Stimulated activated CD4-positive, alpha-beta T cell treated with anti-CD3 and anti-CD28 coated beads, TNF-alpha, amount 100 ng/mL, for 1 hour (primary cell): ENCODE measurements at places on chromosomes 5 and 9.

- DNase-seq, result no peak
Observed at GRCh38 chr9:133819923-133820322, 81.8 kb upstream of the SARDH start.

DNA sequence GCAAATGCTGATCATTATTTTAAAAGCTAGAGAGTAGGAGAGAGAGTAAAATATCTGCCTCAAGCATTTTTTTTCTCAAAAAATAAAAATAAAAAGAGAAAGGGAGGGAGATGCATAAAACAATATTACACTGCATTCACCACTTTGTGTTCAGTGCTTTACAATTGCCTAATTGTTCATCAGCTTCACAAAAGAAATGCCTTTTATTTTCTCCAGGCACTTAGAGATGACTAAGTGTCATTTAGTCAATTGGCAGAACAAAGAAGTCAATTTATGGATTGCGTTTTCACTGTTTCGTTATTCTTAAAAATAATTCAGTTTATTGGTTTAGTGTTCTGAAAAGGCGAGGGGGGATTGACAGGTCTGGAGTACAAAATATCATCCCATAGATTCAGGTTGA is 232.5 kb upstream of the CCNH start:
- no peak for DNase-seq

DNA sequence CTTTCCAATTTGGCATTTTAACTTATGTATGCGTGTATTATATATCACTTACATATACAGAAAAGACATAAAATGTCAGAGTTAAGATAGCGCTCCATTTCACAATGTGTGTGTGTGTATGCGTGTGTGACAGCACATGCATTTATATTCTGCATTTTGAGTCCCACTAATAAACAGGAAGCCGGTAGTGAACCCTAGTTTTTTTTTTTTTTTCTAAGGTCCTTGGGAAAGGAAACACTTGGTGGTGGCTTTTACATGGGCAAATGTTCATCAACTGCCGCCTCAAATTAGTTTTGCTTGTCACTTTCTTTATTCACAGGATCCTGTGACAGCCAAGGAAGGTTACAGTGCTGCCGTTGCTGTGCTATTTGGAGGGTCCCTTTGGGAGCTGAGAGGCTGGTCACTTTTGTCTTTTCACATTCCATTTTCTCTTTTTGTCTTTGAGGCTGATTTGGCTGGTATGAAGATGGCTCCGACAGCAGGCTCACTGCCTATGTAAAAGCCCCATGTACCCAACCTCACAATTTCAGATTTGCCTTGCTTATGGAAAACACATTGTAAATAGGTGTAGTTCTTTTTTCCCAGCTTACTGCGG is 298.9 kb downstream of the CSNK1G3 start:
- DNase-seq, result no peak

- DNase-seq, result no peak
Observed at GRCh38 chr5:59115345-59115744, 532.5 kb downstream of the RAB3C start.

- DNase-seq, result no peak
Observed at GRCh38 chr5:113694576-113694975, 181.1 kb downstream of the YTHDC2 start.

- DNase-seq, result no peak
Observed at GRCh38 chr5:6683241-6683640, 30.0 kb upstream of the TENT4A start.

- no peak for DNase-seq
Observed at GRCh38 chr9:111110805-111111204, 72.5 kb upstream of the LPAR1 start.

- DNase-seq, result no peak
Observed at GRCh38 chr9:69431777-69432176, 106.8 kb downstream of the ENTREP1 start.

GRCh38 chr9:77789891-77790290 is 141.8 kb upstream of the GNA14 start:
- DNase-seq, result no peak

DNA sequence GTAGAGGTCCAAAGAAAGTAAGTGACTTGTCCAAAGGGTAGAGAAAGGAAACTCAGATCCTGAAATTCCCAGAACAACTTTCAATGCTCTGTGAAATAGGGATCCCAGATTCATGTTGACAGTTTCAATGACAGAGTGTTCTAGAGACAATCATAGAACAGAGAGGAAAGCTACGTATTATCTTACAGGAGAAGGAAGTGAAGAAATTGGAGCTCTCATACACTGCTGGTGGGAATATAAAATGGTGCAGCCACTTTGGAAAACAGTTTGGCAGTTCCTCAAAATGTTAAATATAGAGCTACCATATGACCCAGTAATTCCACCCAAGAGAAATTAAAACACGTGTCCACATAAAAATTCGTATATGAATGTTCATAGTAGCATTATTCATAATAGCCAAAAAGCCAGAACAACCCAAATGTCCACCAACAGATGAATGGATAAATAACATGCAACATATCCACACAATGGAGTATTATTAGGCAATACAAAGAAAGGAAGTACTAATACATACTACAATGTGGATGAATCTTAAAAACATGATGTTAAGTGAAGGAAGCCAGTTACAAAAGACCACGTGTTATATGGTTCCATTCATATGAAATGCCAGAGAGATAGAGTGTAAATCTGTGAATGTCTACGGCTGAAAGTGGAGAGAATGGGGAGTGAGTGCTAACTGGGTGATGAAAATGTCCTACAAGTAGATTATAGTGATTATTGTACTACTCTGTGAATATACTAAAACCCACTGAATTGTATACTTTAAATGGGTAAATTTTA is 197.1 kb downstream of the NTRK2 start:
- no peak for DNase-seq

GRCh38 chr5:105230516-105231157 is 1668.0 kb upstream of the NUDT12 start:
- no peak for DNase-seq

- DNase-seq, result no peak
Observed at GRCh38 chr9:16133556-16134227, 580.8 kb downstream of the CCDC171 start.

DNA sequence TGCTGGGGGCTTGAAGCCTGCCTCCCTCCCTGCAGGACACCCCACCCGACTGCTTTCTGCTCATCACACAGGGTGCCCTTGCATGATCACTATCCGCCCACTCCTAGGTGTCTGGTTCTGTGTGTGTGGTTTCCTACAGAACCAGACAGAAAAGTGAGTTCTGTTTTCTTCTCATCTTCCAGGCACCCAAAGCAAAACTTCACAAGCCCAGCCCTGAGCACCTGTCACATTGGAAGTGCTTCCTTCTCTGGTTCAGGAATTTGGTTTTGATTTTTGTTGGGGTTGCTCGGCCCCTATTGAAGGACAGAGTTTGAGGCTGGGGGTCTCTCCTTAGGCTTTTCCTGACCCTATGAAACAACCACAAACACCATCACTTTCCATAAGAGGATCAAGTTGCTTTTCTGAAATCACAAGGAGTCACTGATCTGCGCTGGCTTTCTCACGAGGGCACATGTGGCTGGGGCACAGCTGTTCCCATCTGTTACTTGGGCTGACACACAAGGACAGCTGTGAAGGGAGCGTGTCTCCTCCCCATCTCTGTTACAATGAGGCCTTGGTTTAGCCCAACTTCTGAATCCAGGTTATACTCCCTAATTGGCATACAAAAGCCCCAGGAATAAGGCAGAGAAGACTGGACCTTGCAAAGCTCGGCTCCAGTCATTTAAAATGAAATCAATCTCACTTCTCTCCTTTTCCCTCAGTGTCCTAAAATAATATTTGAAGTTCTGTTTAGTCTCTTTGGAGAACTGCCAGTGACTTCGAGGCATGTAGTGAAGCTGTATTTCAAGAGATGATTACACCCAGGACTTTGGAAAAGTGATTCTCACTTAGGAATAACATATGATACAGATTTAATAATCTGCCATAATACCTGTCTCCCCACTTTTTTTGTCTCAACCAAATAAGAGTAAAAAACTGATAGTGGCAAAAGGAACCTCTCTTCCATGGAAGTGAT is 213.1 kb upstream of the GAS1 start:
- DNase-seq, result no peak

GRCh38 chr9:136484153-136485048 is 1.6 kb upstream of the SEC16A start:
- DNase-seq, result no peak

DNA sequence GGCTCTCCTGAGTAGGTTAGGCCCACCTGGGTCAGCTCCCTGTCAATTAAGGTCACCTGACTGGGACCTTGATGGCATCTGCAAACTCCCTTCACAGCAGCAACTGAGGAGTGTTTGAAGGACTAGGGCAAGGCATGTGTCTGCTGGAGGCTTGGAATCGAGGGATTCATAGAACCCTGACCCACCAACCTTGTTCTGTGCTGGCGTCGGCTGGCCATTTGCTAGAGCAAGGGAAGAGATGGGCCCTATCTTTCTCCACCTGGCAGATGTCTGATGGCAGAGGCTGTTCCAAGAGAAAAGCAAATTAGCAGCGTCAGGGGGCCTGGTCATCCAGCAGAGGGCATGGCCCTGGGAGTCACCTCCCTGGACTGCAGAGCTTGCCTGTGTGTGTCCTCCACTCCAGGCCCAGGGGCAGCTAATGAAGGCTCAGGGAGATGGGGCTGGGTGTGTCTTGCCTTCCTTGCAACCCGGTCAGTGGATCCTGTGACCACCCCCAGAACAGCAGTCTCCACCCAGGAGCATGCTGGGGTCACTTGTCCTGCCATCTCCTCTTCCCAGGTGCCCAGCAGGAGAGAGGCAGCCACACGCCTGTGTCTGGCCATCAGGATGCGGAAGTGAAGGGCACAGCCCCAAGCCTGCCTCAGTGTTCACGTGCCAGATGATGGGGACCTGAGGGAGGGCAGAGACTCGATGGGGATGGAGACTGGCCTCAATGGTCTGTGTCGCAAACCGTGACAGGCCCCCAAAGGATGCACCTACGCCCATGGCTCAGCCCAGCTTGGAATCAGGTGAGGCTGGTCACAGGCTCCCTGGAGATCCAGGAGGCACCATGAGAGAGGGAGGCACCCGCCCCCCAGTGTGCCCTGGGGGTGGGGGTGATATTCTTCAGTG is 53.9 kb downstream of the BARX1 start:
- no peak for DNase-seq
